NCI-H774 (cell line): ENCODE measurements at places on chromosomes 6 and 20.

GRCh38 chr6:11584244-11584643, 46.7 kb downstream of the TMEM170B start:
- DNase-seq, result no peak

DNA sequence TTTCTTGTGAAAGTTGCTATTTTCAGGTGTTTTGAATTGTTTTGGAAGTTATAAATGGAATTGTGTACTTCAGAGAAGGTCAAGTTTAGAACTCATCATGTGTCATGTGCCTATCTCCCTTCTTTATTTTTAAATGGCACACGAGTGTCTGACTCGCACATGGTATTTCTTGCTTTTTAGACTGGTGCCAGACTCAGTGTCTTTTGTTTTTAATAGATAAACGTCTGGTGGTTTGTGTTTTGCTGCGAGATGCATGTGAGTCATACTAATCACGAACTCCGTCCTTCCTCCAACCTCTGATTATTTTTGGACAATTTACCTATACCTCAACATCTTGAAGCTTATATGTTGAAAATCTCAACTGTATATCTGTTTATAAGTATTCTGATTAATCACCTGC, 292.1 kb downstream of the CDKAL1 start:
- no peak for DNase-seq

DNA sequence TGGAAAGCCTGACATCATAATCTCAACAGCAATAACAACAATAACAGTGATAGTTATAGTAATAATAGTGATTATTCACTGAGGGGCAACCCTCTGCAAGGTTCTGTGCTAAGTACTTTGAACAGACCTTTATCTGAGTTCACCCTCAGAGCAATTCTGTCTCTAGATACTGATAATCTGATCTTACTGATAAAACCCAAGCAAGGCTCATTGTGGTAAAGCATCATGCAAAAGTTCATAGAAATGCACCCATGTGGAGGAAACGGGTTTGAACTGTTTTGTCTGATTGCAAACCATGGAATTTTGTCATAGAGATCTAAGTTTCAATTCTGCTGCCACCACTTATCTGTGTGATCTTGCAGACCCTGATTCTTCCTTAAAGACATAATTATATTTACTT, 1.3 kb upstream of the KIAA0408 start:
- DNase-seq, result no peak

- DNase-seq, result no peak
These were observed 95.8 kb downstream of the ERMARD start for GRCh38 chr6:169847141-169847674.

DNA sequence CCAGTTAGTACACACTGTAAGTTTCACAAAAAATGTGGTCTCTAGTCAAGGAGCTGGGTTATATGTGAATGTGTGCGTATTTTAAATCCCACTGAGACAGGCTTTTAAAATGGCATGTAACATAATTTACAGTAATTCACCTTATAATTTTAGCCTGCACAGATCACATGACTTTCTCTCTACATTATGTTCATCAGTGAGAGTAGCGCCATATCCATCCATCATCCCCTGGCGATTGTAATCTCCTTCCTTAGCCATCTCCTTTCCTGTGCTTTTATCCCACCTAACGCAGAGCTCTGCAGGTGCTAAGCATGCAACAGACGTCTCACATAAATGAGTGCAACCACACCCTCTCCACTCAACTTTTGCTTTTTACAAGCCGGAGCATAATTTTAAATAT, 210.8 kb downstream of the TBC1D7 start:
- no peak for DNase-seq

GRCh38 chr6:127222418-127222817, 44.2 kb upstream of the RNF146 start:
- no peak for DNase-seq

DNA sequence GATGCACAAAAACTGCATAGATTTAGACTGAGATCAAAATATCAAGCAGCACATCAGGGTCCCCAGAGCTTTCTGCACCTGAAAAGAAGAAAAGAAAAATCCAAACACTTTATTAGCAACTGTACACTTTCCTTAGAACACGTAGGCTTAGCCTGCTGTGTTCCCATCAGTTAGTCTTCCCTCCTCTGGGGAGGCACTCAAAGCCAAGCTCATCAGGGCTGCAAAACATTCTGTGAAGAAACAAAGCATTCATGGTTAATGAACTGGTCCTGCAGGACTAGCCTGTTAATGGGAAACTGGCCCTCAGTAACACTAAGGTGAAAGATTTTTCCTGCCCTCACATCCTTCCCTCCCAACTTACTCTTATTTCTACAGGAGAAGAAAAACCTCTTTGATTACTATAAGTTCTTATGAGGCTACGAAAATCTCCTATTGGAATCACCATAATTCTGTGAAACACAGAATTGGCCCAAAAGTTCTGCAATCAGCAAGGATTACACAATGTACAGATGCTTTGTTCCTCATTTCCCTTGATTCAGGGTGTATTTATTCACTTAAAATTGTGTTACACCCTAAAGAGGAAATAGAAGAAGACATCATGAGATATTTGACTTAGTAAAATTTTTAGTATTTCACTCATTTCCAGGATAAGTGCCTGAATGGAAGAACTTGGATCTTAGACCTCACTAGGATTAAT, 901.0 kb upstream of the MAP3K7 start:
- no peak for DNase-seq

DNA sequence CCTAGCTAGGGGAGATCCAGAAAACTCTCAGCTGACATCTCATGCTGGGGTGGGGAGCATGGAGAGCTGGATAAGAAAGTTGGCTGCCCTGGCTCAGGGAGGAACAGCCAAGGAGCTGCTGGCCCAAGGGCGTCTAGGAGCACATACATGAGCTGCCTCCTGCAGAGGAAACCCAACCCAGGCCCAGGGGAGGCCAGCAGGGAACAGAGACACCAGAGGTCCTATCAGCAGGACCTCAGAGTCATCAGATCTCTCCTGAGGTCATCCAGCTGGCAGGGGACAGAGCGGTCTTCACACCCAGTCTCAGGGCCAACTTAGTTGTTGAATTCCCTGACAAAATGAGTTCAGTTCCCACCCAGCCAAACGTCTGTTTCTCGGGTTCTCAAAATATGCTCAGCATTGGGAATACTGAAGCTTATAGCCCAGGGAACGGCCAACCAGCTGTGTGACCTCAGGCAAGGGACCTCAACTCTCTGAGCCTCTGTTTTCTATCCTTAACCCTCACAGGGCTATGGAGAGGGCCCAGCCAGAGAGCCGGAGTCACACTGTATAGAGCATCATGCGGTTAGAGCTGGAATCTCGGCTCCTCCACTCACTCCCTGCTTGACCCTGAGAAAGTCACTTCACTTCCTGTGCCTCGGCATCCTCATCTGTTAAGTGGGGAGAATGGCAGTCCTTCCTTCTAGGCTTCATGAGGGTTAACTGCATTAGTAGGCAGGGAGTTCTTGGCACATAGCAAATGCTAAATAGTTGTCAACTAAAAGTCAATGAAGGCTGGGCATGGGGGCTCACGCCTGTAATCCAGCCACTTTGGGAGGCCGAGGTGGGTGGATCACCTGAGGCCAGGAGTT, 13.8 kb downstream of the ADA start:
- no peak for DNase-seq

DNA sequence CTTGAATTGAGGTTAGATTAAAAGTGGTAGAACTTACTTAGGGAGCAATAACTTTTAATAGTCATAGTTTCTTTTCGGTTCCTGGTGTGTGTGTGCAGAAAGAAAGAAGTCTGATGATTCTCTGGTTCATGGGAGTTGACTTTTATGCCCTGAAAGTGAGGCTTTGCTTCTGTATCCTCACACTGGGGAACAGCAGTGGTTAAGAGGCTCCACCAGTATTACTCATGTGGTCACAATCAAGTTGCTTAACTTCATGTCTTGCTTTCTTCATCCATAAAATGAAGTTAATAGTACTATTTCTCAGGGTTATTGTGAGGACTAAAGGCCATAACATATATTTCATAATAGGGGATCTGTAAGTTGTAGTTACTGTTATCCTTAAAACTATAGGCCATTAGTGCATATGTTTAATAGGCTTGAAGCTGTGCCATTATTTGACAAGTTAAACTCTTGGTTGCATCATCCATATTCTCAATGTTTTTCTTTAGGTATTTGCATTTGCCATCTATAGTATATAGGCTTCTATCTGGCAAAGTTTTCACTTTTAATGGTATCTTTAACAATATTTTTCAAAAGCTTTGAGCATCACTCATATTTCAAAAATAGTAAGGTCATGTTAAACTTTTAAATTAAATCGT, 262.4 kb downstream of the PLCB1 start:
- no peak for DNase-seq
